ENCODE measurements at places on chromosomes 3 and 15.

GRCh38 chr3:20215636-20216035 is 29.6 kb upstream of the SGO1 start:
- DNase-seq: no peak

- DNase-seq: no peak
Observed at GRCh38 chr3:138971766-138972320, 24.8 kb downstream of the FOXL2NB start.

- DNase-seq: no peak
Observed at GRCh38 chr3:103393395-103394186, 958.8 kb downstream of the ZPLD1 start.

- no peak for DNase-seq
Observed at GRCh38 chr3:84440291-84440690, 518.5 kb upstream of the CADM2 start.

GRCh38 chr3:96027718-96028117 is 786.7 kb upstream of the EPHA6 start:
- DNase-seq: no peak
